ENCODE measurements at places on chromosomes 6 and 20. TPM values are rescaled to one million over a fixed set of nuclear protein-coding genes. Genes with fewer than 3 reads are reported as not detected.

- DNase-seq = no peak
Measured at GRCh38 chr6:37047689-37048402, 42.4 kb downstream of the FGD2 start.

GRCh38 chr20:37335642-37336368 is 10.1 kb upstream of the SRC start:
- no peak for DNase-seq

DNA sequence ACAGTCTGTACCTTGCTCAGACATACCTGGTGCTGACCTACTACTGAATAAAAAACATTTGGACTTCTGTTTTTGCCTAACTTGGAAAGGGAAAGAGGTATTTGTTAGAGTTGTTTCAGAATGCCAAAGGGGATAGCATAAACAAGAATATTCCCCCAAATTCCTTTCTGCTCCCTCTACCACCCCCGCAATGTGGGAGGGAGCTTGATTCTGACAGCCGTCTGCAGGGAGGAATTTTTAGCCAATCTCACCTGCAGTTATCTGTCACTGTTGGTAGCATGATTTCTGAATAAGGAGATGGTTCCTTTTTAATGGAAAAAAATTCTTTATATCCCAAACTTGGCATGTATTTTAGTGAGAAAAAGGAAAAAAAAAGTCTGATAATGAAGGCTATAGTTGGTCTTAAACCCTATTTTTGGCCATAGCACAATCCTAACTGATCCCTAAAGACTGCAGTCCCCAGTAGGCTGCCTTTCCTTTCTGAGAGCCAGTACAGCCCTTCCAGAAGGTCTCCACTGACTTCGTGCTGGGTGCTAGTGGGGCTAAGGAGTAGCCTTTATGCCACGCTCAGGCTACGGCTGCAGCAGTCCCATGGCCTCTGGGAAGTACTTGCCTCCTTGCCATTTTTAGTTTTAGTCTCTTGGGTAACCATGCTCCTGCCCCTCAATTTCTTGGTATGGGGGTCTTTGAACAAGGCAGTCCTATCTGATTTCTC is 13.6 kb upstream of the PDE7B start:
- no peak for DNase-seq

- no peak for DNase-seq
Measured at GRCh38 chr6:101069191-101069795, 188.2 kb upstream of the ASCC3 start.

GRCh38 chr6:113437566-113437965 is 419.6 kb upstream of the MARCKS start:
- DNase-seq = no peak

DNA sequence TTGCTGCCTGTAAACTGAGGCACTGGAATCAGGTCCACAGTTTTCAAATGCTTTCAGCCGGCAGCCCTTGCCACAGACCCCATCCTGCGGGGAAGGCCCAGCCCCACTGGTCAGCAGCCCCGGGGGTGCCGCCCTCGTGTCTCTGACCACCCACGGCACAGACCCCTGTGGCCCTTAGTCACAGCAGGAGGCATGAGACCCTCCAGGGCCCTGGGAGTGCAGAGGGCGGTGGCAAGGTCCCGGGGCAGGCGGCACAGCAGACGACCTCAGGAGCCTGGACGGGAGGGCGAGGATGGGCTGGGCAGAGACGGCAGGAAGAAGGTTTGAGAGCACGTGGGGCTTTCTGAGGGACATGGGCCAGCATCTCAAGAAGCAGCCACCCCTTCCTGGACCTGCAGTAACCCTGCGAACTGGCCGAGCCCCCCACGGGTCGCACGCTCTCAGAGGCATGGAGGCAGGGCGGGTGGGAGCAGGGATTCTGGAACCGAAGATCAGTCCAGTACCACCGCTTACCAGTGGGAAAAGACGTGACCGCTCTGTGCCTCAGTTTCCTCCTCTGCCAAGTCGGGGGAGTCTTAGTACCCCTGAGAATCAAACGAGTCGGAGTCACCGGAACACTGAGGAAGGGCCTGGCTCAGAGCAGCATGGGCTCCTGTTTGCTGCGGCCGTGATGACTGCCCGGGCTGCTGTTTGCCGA is 140.7 kb downstream of the TAF4 start:
- peak; percentile 16 for DNase-seq

- no peak for DNase-seq
Measured at GRCh38 chr6:73719046-73719445, 23.0 kb downstream of the CD109 start.

- DNase-seq = no peak
Measured at GRCh38 chr20:10404023-10404628, 29.9 kb downstream of the MKKS start.

- DNase-seq = peak; percentile 51
Measured at GRCh38 chr20:62616728-62617621, 25.3 kb upstream of the SLCO4A1 start.

GRCh38 chr6:146914489-146915483 is 289.4 kb upstream of the STXBP5 start:
- DNase-seq = no peak

DNA sequence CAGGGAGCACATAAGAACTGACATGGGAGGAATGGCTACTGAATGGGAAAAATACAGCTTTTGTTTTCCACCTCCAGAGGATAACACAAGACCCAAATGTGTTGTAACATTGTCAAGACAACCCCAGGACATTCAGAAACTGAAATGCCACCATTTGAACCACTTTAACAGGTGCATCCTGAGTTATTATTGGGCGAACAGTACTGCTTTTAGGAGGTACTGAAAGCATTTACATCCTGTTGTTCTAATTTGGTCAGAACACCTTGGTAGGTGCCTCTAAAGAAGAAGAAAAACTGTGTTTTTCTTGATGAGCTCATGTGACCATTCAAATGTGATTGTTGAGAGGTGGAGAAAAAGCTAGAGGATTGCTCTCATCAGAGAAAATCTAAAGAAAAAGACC is 6.4 kb upstream of the TXNDC5 start:
- DNase-seq = no peak

- no peak for DNase-seq
Measured at GRCh38 chr20:34621383-34622367, 55.2 kb downstream of the PIGU start.

DNA sequence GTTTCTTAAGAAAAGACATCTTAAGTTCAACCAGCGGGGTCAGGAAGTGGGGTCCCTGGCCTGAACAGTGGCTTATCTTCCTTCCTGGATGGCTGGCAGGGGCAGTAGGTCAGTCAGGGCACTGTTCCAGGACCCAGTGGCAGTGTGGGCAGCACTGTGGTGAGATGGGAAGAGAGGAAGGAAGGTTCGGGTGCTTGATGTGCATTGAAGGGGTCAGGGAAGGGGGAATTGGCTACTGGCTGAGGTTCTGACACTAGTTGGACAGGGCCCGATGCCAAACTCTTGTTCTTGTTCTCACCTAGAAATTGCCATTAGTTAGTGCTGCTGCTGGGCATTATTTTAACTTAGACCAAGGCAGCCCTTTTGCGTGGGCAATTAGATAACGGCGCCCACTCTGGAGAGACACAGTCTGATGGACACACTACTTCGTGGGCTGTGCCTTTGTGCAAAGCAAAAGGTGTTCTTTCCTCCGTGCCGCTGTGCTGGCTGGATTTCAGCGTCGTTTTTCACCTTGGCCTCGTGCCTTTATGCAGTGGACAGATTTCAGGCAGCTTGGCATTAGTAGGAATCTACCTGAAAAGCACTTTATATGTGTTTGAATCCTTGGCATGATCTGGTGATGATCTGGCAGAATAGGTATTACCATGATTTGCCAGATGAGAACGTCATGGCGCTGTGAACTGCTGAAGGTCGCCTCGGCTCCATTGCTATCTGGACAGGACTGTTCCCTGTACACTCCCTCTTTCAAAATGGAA is 30.3 kb downstream of the UTRN start:
- no peak for DNase-seq

- DNase-seq = no peak
Measured at GRCh38 chr20:53262365-53262764, 290.2 kb downstream of the TSHZ2 start.

The CCR6 gene
- total RNA-seq = 3.9 TPM

The GNRH2 gene
- 0.90 TPM for total RNA-seq

The ARMC2 gene
- total RNA-seq = 6.7 TPM

The NEDD9 gene
- total RNA-seq = 39.9 TPM
